ENCODE measurements at places on chromosomes 16 and 17.

DNA sequence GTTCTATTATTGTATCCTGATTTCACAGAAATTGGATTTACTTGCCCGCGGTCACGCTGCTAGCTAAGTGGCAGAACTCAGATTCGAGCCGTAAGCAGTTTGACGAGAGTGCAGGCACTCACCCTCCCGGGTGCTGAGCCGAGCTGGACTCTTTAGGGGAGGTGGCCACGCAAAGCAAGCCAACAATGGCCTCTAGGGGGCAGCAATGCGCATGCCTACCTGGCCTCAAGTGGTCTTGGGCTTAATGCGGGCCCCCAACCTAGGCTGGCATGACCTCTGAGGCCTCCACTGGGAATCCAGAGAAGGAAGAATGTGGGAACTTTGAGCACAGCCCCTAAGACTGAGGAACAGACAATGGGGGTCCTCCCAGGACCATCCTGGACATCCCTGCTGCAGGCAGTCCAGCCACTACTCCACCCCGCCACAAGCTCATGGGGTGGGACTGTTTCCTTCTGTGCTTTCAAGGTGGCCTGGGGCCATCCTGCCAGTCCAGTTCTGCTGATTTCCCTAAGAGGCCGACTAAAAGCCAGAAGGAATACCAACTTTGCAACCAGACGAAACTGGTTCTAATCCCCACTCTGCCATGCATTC, 276.5 kb downstream of the XYLT1 start:
- peak; percentile 66 for DNase-seq

- no peak for DNase-seq
Measured at GRCh38 chr17:76995387-76996105, 127.3 kb downstream of the MGAT5B start.

- no peak for DNase-seq
Measured at GRCh38 chr16:56603589-56603988, 4.8 kb upstream of the MT2A start.

- DNase-seq: no peak
Measured at GRCh38 chr17:44904001-44904984, 5.0 kb upstream of the EFTUD2 start.

DNA sequence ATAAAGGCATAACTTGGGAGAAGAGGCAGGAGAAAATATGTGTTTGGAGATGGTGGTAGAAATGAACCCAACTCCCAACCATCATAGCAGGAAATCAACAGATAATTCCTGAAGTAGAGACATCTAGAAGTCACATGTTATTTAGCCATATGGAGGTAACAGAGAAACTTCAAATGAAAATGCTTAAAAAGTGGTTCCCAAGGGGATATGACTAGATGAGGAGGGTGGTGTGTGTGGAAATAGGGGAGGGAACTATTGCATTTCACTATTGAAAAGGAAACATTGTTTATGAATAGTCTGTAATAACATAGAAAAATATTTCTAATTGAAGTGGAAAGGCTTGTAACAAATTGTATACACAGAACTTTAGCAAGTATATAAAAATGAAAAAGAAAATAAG, 412.0 kb downstream of the SHISA9 start:
- DNase-seq: no peak

DNA sequence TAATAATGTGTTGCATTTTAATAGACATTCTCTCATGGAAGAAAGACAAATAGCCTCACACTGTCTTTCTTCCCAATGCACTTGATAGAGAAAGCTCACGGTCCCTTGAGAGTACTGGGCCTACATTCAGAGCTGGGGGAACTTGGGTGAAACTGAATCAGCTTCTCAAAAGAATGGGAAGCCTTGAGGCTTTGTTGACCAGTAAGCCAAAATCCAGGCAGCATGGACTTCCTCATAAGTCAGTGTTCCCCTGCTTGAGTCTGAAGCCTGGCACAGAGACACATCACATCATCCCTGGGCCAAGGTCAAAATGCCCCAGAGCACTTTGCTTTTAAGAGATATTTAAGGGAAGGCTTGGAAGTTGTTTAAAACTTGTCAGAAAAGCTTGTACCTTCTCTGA, 302.2 kb upstream of the SALL1 start:
- DNase-seq: no peak

DNA sequence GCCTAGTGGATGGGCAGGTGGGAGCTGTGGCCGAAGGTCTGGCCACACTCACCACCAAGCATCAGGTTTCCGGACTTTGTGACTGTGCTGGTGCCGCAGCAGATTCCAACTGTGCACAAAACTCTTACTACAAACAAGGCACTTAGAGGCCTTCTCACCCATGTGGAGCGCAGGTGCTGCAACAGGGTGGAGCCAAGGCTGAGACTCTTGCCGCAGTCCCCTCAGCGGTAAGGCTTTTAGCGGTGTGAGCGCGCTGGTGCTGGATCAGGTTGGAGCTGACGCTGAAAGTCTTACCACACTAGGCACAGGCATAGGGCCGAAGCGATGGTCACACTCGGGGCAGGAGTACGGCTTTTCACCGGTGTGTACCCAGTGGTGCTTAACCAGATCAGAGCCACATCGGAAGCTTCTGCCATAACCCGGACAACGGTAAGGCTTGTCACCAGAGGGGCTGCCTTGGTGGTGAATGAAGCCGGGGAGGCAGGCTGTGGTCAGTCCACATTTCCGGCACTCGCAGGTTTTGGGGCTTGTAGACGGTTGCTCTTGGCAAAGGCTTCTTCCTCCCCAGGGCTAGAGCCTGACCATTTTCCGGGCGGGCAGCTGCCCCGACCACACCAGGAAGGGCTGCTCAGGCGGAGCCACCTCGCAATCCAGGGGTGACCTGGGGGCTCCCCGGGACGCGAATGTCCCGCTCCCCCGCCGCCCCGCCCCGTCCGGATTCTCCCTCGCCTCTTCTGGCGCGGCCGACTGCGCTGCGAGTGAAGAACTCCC, 1.0 kb upstream of the ARMC5 start:
- DNase-seq: peak; percentile 65

- no peak for DNase-seq
Measured at GRCh38 chr17:12773153-12773552, 16.1 kb upstream of the ARHGAP44 start.

DNA sequence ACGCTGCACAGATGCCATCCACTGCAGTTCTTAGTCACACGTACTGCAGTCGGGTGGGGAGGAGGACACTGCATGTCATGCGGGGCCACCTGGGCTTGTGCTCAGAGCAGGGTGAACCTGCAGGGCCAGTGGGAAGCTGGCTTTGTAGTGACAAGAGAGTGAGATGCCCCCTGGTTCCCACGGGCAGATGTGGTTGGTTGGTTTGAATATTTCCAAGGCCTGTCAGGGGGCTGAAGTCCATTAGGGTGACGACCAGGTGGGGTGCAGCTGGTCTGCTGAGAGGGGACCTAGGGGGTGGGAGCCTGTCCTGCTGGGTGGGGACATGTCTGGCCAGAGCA, 14.3 kb downstream of the ZNF213 start:
- DNase-seq: no peak

DNA sequence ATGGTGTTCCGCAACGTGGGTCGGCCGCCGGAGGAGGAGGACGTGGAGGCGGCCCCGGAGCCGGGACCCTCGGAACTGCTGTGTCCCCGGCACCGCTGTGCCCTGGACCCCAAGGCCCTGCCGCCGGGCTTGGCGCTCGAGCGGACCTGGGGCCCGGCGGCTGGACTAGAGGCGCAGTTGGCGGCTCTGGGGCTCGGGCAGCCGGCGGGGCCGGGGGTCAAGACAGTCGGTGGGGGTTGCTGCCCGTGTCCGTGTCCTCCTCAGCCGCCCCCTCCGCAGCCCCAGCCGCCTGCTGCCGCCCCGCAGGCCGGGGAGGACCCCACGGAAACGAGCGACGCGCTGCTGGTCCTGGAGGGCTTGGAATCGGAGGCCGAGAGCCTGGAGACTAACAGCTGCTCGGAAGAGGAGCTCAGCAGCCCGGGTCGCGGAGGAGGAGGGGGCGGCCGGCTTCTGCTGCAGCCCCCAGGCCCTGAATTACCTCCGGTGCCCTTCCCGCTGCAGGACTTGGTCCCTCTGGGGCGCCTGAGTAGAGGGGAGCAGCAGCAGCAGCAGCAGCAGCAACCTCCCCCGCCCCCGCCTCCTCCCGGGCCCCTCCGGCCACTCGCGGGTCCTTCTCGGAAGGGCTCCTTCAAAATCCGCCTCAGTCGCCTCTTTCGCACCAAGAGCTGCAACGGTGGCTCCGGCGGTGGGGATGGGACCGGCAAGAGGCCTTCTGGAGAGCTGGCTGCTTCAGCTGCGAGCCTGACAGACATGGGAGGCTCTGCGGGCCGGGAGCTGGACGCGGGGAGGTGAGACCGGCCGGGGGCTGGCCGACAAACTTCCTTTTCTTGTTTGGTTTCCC, 821 bp downstream of the SOCS7 start:
- DNase-seq: peak; percentile 55

GRCh38 chr16:88750854-88751253, 34.2 kb downstream of the PIEZO1 start:
- DNase-seq: no peak

GRCh38 chr16:31071861-31072260, 2.2 kb downstream of the ZNF668 start:
- DNase-seq: no peak

DNA sequence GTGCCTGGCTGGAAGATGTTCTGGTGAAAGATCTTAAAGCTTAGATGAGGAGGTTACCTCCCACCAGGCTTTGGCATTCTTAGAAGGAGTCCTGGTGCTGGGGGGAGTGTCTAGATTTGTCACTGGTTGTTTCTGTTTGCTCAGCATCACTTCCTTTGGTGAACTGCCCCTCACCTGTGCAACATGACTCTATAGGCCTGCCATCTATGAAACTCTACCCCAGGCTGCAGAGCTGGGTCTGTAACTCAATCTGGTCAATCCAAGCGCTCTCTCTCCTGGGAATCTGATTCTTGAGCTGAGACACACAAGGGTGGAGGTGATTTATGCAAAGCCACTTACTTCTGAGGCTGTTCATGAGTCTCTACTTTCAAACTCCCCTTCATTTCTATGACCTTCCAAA, 399.4 kb downstream of the NPIPA7 start:
- no peak for DNase-seq

DNA sequence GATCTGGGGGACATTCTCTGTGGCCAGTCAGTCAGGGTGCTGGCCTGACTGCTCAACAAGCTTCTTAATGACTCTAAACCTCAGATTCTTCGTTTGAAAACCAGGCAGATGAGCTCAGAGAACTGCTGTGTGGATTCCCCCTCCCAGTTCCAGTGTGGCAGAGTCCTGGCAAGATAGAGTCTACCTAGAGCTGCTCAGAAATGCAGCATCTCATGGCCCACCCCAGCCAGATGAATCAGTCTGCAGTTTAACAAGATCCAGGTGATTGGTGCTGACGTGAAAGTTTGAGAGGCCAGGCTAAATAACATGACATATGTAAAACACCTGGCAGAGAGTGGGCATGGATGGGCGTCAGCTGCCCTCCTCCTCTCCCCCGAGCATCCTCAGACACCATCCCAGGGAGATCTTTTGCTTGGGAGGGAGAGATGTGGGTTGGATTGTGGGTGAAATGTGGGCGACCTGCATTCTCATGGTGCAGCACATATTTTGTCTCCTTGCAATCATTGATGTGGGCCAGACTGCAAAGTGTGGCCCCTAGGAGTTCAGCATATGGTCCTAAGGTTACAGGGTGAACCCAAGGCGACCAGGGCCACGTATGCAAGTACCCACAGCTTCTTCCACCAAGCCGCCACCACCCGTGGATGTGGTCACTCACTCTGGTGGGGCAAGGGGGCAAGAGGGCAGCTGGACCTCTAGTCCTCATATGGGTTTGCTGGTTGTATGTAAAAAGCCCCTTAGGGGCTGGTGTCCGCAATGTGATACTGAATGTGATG, 19.5 kb downstream of the SOCS3 start:
- DNase-seq: no peak

DNA sequence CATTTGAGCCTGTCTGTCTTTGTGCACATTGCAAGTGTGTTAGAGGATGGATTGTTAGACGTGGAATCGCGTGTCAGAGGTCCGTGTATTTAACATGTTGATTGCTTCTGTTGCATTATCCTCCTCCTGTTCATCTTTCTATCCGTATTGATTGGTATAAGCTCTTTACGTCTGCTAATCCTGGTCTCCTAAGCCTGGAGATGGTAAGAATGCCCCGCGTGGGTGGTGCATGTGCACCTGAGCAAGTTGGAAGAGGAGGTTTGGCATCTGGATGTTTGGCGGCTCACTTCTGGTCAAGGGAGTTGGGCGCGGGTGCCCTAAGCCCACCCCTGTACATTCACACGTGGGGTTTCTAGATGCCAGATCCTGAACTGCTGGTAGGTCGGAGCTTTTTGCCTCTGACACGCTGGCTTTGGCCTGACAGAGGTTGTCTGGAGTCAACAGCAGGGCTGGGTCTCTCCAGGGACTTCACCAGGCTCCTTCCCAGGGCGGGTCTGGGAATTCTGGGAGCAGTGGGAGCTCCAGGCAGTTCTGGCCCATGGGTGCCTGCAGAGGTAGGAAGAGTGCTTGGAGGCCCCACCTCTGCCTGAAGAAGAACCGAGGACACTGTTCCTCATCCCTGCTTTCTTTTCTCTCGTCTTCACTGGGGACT, 107.3 kb downstream of the OR1D5 start:
- no peak for DNase-seq

- DNase-seq: no peak
Measured at GRCh38 chr17:80790981-80791742, 200.5 kb upstream of the CHMP6 start.
